ENCODE measurements at places on chromosomes 7 and 10.

GRCh38 chr10:3761021-3761686, 23.9 kb downstream of the KLF6 start:
- no peak for DNase-seq

DNA sequence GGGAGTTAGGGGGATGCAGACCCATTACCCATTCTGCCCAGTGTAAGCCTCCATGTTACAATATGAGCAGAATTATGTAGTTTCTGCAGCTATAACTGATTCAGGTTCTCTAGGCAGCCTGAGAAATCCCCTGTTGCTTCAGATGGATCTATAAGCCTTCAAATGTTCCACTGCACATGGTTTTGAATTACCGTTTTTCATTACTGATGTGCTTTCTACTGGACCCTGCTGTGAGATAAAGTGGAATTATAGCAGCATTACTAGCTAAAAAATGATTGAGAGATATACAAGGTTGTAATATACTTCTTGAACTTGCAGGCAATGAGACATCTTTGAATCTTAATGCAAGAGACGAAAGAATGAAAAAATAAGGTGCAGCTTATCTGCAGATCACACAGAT, 38.4 kb upstream of the ANAPC16 start:
- no peak for DNase-seq

DNA sequence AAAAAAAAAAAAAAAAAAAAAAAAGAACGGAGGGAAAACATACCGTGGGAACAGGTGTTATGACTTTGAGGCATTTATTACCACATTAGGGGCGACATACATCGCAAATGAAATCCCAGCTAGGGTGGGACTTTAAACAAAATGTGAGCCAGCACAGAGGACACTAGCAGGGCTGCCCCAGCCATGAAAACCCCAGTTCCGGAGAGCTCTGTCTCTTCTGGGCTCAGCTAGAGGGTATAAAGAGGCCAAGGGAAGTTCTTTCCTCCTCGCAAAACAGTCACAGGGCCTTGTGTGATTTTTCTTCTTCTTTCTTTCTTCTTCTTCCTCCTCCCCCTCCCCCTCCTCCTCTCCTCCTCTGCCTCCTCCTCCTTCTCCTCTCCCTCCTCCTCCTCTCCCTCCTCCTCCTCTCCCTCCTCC, 59.9 kb upstream of the ECHDC3 start:
- peak; percentile 6 for DNase-seq

DNA sequence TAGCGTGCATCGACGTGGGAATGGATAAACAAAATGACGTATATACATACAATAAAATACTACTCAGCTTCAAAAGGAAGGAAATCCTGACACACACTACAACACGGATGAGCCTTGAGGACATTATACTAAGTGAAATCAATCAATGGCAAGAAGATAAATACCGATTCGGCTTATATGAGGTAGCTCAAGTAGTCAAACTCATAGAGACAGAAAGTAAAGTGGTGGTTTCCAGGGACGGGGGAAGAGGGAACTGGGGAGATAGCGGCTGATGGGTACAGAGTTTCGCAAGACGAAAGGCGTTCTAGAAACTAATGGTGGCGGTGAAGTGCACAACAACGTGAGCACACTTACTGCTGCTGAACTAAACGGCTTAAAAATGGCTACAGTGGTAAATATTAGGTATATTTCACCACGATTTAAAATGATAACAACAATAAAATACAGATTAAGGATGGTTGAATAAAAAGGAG, 516.7 kb downstream of the PARD3 start:
- DNase-seq, result no peak

GRCh38 chr7:143327903-143328302, 12.0 kb downstream of the CLCN1 start:
- DNase-seq, result no peak

DNA sequence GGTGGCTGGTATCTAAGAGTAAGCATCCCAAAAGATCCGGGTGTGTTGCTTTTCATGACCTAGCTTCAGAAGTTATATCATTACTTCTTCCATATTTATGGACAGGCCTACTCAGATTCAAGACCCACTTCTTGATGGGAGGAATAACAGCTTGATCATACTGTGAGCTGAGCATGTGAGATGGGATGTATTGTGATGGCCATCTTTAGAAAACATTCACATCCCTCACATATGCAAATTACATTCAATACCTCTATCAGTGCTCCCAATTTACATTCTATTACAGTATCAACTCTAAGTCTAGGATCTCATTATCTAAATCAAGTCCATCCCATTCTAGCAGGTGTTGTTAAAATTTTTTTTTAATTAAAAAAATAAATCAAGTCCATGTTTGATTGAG, 99.8 kb upstream of the OIT3 start:
- no peak for DNase-seq

DNA sequence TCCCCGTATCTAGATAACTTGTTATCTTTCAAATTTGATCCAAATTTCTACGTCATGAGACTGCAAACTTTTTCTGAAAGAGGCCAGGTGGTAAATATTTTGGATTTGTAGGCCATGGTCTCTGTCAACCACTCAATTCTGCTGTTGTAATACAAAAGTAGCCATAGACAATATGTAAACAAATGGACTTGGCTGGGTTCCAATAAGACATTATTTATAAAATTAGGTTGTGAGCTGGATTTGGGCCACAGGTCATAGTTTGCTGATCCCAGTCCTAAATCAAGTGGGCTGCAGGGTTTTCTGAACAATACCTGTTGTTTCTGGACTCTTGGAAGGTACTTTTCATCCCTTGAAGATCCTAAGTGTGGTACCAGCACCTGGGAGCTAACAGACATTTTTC, 1178.0 kb downstream of the SORCS1 start:
- no peak for DNase-seq

DNA sequence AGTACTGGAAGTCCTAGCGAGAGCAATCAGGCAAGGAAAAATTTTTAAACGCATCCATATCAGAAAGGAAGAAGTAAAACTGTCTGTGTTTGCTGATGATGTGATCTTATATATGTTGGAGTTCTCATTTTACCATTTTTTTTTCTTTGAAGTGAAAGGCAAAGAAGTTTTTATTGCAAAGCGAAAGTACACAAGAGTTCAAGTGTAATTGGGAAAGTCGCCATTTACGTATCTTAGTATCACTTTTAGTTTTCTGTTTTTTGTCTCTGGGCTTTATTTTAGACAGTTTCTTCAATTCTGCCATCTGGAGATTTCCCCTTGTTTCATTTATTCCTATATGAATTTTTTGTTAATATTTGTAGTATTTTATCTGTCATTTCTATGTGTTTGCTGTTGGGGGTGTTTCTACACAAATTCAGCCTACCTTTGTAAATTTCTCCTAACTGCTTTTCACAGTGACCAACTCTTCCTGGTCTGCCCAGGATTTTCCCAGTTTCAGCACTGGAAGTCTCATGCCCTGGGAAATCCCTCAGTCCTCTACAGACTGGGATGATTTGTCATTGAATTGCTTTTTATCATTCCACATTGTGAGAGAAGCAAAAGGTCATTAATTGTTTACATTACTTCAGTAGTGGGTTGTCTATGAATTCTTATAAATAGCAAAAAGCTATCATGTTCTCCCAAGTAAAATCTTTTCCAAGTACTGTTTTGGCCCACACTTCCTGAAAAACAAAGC, 23.2 kb downstream of the BET1 start:
- DNase-seq, result no peak

- peak; percentile 21 for DNase-seq
These were observed 455.3 kb downstream of the REEP3 start for GRCh38 chr10:63976538-63976937.

GRCh38 chr7:80981405-80981804, 62.6 kb upstream of the SEMA3C start:
- DNase-seq, result no peak

GRCh38 chr7:31764462-31764861, 77.4 kb downstream of the PPP1R17 start:
- DNase-seq, result no peak

DNA sequence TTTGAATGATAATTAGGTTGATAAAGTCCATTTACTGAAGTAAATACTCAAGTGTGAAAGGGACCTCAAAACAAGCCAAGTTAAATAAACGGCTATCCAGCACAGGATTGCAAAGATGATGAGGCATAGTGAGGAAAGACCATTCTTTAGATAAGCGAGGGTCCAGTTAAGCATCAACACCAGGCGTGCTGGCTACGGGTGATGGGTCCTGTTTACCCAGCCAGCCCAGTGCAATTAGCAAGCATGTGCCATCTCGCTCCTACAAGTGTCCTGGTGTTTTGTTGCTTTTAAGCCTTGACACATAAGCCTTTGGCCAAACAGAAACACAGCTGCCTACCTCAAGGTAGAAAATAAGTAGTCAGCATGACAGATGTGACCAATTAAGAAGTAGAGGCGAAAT, 7.1 kb downstream of the NEBL start:
- DNase-seq, result peak; percentile 35

GRCh38 chr7:11615174-11615573, 216.8 kb downstream of the THSD7A start:
- no peak for DNase-seq

GRCh38 chr10:1198453-1199344, 142.5 kb downstream of the WDR37 start:
- DNase-seq, result peak; percentile 9

Data from NCI-H2171 treated with DMSO at 0.1 percent for 48 hours (cell line).